ENCODE measurements at places on chromosomes 6 and 20.

DNA sequence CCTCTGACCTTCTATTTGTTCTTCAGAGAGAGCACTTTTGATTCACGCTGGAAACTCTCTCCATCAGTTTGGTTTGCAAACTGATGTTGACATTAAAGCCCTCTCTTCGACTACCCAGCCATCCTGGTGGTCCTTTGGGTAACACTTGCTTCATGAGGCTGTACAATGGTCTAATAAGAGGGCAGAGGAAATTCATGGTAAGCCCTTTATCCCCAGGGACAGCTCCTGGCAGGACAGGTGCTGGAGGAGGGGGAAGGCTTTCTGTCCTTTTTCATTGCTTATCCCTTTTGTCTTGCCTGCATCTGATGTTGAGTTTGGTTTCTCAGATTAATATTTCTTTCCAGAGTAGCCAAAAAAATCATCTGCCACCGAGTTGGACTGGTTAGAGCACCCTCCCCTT, 52.1 kb upstream of the CD93 start:
- no peak for DNase-seq

- DNase-seq: peak; percentile 50
These were observed 36.5 kb downstream of the AKAP12 start for GRCh38 chr6:151276112-151276740.

- no peak for DNase-seq
These were observed 14.3 kb upstream of the MRAP2 start for GRCh38 chr6:84019141-84019841.

DNA sequence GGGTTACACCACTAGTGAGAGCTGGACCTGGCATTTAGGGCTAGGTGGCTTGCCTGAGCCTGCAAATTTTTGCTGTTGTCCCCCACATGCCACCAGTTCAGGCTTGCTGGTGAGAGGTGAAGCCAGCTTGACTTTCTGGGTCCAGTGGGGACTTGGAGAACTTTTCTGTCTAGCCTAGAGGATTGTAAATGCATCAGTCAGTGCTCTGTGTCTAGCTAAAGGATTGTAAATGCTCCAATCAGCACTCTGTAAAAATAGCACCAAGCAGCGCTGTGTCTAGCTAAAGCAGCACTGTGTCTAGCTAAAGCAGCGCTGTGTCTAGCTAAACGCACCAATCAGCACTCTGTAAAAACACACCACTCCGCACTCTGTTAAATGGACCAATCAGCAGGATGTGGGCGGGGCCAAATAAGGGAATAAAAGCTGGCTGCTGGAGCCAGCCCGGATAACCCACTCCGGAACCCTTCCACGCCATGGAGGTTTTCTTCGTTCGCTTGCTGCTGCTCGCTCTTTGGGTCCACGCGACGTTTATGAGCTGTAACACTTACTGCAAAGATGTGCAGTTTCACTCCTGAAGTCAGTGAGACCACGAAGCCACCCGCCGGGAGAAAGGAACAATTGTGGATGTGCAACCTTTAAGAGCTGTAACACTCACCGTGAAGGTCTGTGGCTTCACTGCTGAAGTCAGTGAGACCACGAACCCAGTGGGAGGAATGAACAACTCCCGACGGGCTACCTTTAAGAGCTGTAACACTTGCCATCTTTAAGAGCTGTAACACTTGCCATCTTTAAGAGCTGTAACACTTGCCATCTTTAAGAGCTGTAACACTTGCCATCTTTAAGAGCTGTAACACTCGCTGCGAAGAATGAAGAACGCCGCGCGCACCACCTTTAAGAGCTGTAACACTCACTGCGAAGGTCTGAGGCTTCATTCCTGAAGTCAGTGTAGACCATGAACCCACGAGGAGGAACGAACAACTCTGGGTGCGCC, 27.3 kb downstream of the GMPR start:
- no peak for DNase-seq

DNA sequence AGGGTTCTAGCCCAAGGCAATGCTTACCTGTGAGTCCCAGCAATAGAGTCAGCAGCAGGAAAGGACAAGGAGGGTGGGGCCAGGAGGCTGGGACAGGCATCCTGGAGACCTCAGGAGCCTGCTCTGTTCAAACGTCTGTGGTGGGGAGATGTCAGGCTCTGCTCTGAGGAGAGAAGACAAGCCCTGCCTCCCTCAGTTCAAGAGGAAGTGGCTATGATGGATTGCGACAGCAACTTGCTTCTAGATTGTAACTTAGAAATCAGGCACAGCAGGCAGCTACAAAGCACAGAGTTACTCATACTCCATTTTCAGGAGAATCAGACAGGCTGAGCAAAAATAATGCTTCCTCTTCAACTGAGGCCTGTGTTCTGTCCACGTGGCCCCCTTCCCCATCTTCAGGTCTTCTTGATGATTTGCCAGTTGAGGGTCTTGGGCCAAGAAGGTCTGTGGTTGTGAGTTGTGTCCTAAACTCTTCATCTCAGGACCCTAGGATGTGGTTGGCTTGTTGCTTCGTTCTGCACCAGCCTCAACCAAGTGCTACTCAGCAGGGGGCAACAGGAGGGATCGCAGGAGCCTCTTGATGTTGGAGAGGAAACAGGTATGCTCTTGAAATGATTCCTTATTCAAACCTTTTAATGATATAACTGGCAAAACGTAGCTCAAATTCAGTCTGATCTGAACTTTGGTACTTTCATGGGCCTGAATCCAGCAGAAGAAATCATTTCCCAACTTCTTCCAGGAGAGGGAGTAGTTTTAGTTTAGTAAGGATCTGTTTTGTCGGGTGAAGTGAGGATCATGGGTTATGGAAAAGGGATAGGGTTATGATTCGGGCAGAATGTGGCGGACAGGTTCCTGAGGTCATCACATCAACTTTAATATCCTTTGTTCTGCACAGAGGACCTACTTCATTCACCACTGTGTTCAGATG, 31.0 kb downstream of the SIRPB1 start:
- DNase-seq: no peak

DNA sequence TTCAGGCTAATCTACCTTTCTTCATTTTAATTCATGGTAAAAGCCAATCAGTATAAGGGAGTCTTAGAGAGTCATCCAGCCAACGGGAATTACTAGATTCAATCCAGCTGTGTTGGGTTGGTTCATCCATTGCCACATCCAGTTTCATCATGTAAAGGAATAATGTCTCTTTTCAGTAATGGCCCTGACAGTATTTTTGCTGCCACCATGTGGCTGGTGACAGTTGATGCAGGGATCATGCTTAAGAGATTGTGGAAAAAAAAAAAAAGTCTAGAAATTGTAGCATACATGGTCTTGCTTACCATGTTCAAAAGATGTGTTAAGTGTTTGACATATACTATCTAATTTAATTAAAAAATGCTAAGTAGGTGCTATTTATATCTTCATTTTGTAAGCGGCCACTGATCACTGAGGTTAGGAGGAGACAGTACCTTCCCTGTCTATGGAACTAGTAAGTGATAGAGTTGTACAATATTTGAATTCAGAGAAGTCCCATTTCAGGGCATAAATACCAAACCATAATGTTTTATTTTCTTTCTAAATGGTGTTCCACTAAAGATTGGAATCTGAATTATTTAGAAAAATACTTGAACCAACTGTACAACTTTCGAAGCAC, 135.9 kb downstream of the KHDRBS2 start:
- DNase-seq: no peak

DNA sequence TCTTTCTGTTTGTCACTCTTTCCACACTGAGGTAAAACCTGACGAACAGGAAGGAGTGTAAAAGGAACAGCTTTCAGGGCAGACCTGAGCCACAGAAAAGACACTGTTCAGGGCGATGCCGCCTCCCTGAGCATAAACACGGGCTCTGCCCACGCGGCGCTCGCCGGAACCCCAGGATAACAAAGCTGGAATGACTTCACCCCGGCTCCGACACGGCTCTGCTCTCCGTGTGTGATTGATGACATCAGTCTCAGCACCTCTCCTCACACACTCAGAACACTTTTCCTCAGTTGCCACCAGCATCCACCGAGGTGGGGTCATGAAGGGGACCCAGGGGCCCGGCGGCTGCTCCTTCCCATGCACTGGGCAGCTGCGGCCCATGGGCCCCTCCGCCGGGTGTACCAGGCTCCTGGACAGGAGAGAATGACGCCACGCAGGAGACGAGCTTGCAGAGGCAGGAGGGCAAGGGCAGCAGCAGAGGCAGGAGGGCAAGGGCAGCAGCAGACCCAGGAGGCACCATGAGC, 43.6 kb downstream of the DLL1 start:
- DNase-seq: no peak

DNA sequence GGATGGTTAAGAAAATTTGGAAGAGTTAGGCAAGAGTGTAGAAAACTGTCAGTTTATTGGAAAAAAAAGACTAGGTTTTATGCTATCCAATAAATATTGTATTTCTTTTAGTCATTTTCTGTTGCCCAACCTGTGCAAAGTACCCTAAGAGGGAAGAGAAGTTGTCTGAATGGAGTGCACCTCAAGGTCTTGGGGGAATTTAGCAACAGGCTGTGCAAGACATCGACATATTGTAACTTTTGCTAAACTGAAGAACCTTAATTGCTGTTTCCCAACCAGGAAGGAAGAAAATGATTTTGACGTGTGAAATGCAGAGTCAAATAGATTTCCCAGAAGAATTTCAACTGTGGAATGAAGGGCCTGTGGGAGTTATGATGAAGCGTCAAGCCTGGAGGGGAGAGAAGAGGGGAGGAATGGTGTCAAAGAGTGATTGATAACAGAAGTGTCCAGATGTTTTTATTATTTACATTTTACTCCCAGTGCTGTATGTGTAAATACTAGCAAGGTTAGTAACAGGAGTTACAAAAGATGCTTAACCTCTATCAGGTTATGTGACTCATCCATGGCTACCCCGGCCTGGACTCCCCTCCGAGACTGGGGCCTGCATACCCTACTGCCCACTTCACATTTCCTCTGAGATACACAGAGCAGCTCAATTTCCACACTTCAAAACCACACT, 246.8 kb downstream of the MYLK4 start:
- DNase-seq: no peak

- DNase-seq: no peak
These were observed 99.6 kb upstream of the TMEM170B start for GRCh38 chr6:11437824-11438459.

GRCh38 chr6:100622907-100623692, 158.4 kb upstream of the SIM1 start:
- DNase-seq: no peak

DNA sequence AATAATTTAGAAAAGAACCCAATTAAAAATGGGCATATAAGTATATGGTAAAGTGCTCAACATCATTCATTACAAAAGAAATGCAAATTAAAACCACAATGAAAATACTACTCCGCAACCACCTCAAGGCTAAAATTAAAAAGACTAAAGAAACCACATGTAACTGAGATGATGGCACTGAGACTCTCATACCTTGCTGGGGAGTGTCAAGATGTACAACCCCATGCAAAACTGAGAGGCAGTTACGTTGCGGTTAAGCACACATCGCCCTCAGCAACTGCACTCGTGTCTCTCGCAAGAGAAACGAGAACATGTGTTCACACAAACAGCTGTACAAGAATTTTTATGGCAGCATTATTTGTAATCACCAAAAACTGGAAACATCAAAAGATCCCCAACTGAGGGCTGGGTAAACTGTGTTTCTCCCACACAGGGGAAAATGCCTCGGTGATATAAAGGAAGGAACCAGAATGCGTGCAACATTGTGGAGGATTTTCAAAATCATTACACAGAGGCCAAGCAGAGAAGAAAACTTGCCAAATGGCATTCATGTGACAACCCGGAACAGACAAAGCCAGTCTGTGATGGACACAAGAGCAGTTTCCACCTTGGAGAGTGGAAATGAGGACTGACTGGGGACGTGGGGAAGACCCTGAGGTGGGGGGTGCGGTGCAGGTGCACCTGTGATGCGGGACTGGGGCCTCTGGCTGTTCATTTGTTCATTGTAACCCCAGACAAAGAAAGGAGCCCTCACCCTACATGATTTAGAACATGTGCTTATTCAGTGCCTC, 144.9 kb downstream of the WDR27 start:
- no peak for DNase-seq

- DNase-seq: no peak
These were observed 6.3 kb downstream of the IPCEF1 start for GRCh38 chr6:154350293-154350692.

DNA sequence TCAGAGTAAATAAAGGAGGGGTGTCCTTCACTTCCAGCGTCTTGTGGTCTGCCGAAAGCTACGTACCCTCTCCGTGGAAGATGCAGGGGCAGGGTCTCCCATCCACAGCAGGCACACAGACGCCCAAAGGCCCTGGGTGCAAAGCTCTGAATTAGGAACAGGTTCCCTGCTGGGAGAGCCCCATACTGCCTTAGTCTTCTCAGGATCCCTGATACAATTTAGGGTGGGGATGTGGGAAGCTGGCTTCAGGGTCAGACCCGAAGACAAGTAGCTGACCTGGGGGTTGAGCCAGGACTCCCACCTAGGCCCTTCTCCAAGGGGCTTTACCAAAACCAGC, 74.1 kb downstream of the TTLL2 start:
- DNase-seq: no peak

DNA sequence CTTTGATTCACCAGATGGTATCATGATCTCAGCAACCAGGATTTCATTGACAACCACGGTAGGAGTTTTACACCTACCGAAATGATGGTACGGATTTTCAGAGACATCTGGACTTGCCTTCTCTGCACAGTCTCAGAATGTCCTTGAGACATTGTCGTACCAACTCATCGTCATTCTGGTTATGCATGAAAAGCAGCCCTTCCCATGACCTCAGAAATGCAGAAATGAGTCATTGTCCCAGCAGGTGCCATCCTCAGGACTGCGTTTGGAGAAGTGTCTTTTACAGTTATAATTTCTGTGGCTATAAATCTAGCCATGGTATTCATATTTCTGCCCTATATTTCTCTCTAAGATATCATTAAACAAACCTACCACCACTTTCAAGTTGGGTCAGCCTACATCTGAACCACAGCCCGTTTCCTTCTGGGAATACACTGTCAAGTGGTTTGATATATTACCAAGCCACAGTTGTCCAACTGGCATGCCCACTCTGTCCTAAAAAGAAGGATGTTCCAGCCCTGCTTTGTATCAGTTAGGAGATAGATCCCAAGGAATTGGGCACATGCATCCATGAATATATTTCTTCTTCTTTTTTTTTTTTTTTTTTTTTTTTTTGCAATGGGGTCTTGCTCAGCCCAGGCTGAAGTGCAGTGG, 7.5 kb upstream of the BFSP1 start:
- no peak for DNase-seq

DNA sequence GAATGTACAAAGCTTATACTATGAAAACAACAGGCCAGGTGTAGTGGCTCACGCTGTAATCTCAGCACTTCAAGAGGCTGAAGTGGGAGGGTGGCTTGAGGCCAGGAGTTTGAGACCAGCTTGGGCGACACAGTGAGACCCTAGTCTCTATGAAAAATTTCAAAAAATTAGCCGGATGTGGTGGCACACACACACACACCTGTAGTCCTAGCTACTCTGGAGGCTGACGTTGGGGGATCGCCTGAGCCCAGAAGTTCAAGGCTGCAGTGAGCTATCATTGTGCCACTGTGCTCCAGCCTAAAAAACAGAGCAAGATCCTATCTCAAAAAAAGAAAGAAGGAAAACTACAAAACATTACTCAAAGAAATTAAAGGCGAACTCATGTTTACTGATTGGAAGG, 7.3 kb upstream of the ASF1A start:
- no peak for DNase-seq

DNA sequence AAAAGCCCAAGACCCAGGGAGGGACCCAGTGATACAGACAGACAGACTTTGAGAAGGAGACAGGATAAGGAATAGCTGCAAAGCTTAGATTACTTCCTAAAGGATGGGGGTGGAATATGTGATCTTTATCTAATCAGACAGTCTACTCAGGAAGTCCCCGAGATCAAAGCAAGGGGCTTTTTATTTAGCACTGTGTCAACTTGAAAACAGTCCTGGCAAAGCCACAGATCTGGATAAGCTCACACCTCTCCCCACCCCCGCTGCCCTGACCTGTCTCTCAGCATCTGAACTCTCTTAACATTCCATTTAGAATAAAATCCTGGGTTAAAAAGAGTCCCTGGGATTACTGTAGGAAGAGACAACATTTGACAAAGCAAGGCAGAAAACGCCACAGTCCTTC, 101.5 kb downstream of the ISM1 start:
- no peak for DNase-seq

All from heart left ventricle (tissue), 16 donors.